Mesendoderm (in vitro differentiated cells): ENCODE measurements at places on chromosomes 3 and 15.

- DNase-seq = no peak
Measured at GRCh38 chr3:125185805-125186204, 26.7 kb downstream of the SLC12A8 start.

DNA sequence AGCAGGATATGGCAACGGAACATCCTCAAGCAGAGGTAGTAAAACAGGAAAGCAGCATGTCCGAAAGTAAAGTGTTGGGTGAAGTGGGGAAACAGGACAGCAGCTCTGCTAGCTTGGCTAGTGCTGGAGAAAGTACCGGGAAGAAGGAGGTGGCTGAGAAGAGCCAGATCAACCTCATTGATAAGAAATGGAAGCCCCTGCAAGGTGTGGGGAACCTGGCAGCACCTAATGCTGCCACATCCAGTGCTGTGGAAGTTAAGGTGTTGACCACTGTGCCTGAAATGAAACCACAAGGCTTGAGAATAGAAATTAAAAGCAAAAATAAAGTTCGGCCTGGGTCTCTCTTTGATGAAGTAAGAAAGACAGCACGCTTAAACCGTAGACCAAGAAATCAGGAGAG is 14.3 kb upstream of the ZBTB47 start:
- DNase-seq = no peak

DNA sequence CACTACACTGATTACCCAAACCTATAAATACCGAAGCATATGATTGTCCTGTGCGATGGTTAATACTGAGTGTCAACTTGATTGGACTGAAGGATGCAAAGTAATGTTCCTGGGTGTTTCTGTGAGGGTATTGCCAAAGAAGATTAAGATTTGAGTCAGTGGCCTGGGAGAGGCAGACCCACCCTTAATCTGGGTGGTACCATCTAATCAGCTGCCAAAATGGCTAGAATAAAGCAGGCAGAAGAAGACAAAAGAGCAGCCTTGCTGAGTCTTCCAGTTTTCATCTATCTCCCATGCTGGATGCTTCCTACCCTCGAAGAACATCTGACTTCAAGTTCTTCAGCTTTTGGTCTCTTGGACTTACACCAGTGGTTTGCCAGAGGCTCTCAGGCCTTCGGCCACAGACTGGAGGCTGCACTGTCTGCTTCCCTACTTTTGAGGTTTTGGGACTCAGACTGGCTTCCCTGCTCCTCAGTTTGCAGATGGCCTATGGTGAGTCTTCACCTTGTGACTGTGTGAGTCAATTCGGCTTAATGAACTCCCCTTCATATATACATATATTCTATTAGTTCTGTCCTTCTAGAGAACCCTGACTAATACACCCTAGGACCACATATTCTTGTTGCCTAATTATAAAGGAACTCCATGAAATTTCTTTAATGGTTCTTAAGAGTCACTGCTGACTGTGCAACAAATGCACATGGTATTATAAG is 31.7 kb downstream of the CSNK1G1 start:
- DNase-seq = no peak

GRCh38 chr3:155292133-155292532 is 1.4 kb downstream of the STRIT1 start:
- no peak for DNase-seq

DNA sequence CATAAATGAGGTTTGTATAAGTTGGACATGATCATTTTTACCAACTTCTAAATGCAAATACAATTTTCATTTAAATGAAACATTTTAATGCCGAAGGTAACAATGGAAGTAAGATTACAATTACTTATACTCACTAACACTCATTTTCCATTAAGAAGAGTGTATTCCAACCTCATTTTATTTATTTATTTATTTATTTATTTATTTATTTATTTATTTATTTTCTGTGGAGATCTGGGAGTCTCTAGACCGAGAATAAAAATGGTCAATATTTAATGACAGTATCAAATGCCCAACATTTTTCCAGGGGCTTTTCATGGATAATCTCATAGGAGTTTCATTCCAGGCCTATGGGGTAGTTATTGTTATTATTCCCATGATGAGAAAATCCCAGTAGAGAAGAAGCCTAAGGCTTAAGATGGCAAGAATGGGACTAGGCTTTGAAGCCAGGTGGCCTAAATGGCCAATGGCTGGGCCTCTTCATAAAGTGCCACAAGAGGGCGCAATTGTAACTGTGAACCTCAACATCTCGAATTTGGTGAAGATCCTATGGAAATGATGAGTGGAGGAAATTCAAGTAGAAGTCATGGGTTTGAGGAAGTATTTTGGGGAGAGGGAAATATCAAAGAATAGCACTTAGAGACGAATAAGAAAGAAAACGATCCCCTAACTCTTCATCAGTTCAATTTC is 21.3 kb downstream of the VGLL3 start:
- peak; percentile 81 for DNase-seq

DNA sequence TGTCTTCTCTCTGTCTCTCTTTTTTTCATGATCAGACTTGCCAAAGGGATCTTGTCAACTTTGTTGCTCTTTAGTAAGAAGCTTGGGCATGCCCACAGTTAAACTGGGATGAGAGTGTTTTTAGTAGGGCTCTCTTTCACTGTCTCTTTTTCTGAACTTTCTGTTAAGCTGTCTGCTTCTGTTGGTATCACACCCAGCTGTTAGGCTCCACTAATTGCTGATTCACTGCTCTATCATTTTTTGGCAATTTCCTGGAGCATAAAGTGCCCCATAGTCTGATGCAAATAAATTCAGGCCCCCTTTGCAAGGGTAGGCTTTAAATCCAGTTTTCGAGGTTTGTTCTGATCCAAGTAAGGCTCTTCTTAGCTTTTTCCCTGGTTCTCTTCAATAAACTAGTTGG is 360.4 kb upstream of the ADAMTS9 start:
- DNase-seq = no peak

DNA sequence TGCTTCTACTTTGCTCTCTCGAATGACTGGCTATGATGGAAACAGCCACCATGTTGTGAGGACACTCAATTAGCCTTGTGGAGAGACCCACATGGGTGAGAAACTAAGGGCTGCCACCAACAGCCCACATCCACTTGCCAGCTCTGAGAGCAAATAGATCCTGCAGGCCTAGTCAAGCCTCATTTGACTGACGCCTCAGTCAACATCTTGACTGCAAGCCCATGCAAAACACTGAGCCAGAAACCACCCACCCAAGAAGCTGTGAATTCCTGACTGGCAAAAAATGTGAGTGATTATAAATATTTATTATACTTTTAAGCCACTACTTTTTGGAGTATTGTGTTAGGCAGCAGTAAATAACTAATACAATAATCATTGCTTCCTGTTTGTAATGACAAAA is 58.4 kb downstream of the NOX5 start:
- DNase-seq = no peak

DNA sequence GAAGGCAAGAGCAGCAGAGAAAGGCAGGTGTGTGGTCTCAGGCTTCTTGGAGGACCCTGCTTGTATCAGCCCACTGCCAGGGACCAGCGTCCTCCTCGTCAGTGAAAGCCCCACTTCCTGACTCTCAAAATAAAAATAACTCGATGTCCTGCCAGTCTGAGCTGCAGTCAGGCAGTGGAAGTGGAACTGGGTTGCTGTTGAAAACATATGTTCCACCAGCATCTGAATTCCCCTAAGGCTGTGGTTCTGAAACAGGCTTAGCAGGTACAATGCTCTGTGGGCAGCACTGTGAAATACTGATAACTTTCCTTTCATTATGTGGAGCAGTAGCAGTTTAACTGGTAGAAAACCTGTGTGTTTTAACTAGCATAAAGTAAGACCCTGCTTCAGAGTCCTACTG is 121.6 kb upstream of the EIF1B start:
- DNase-seq = no peak

- DNase-seq = no peak
Measured at GRCh38 chr15:27327467-27328025, 356.6 kb downstream of the GABRG3 start.

DNA sequence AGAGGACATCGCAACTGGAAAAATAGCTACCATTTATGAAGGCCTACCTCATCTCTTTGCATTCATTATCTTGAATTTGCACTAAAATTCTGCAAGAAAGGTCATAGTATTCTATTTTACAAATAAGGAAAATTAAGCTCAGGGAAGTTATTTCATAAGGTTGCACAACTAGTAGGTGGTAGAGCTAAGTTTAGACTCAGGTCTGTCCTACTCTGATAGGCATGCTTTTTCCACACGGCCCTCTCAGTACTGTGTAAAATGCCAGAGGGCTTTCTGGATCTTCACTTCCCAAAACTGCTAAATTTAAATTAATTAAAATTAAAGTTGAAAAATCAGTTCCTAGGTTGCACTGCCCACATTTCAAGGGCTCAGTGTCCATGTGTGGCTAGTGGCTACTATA is 18.3 kb downstream of the MAP2K1 start:
- DNase-seq = no peak

- no peak for DNase-seq
Measured at GRCh38 chr3:116367761-116368395, 77.4 kb downstream of the LSAMP start.

GRCh38 chr3:45499529-45499928 is 95.0 kb upstream of the LIMD1 start:
- no peak for DNase-seq

GRCh38 chr15:99130765-99131440 is 26.0 kb downstream of the SYNM start:
- DNase-seq = no peak

- DNase-seq = no peak
Measured at GRCh38 chr3:148211725-148212124, 486.0 kb upstream of the AGTR1 start.

- no peak for DNase-seq
Measured at GRCh38 chr3:180875124-180875698, 37.3 kb upstream of the FXR1 start.

- no peak for DNase-seq
Measured at GRCh38 chr3:45135959-45136358, 10.2 kb downstream of the CDCP1 start.

DNA sequence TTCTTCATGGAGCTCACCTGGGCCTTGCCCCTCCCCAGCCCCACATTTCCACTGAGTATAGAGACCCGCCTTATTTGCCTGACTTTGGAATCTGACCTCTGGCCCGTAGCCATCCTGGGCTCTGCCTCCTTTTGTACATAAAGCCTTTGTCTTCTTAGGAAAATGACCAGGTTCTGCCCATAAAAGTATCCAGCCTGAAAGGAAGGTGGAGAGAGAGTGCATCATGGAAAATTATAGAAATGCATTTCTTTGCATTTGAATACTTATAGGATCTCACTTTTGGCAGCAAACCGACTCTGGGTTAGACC is 3.6 kb upstream of the SH2D7 start:
- no peak for DNase-seq

DNA sequence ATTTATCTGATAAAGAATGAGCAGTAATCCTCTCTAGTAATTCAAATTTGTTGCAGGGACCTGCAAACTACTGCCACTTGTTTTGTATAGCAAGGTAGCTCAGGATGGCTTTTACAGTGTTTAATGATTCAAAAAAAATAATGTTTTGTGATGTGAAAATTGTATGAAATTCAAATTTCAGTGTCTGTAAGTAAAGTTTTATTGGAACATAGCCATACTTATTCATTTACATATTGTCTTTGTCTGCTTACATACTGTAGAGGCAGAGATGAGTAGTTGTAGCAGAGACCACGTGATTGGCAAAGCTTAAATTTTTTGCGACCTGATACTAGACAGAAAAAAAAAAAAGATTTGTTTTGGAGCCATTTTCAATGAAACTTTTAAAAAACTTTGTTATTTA is 6.5 kb upstream of the UTS2B start:
- DNase-seq = no peak

DNA sequence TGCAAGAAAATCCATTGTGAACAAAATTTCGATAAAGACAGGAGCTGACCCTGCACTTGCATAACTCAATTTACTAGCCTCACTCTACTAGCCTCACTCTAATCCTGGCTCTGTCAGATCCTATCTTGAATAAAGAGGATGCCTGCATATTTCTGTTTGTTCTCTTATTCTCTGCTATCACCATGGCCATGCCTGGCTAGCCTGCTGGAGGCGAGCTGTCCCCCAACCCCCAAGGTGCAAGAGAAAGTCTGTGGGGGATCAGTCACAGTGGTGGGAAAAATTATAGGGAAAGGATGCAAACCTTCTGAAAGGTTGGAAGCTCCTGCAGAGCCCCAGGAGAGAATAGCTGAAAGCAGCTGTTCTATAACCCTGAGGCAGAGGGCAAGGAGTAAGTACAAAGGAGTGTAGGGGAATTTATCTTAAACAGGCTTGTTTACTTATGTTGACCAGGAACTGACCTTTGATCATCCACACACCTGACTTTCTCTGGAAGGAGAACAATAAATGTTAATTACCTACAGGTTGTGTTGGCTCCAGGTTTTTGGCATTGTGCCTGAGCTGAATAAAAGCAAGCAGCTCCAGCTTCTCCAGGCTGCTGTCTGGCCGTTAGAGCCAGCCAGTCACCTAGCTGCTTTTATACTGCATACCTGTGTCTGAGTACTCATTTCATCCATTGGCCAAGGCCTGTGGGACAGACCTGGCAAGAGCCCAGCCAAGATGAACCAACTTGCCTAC is 137.7 kb upstream of the RASGRP1 start:
- DNase-seq = peak; percentile 37

GRCh38 chr3:143793971-143794370 is 54.3 kb downstream of the SLC9A9 start:
- DNase-seq = no peak

GRCh38 chr15:37931868-37932267 is 2.6 kb upstream of the TMCO5A start:
- DNase-seq = no peak

DNA sequence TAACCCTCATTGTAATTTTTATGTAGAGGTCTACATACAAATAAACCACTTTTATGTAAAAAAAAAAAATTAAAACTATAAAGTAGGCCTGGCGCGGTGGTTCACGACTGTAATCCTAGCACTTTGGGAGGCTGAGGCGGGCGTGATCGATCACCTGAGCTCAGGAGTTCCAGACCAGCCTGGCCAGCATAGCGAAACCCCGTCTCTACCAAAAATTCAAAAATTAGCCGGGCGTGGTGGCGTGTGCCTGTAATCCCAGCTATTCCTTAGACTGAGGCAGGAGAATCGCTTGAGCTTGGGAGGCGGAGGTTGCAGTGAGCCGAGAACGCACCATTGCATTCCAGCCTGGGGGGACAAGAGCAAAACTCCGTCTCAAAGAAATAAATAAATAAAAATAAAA is 766 bp upstream of the SLC12A6 start:
- no peak for DNase-seq

GRCh38 chr15:76334438-76335306 is 1.9 kb upstream of the ISL2 start:
- DNase-seq = no peak

GRCh38 chr15:73607843-73608242 is 25.3 kb downstream of the NPTN start:
- no peak for DNase-seq

GRCh38 chr3:112140584-112140983 is 7.5 kb upstream of the GCSAM start:
- no peak for DNase-seq

DNA sequence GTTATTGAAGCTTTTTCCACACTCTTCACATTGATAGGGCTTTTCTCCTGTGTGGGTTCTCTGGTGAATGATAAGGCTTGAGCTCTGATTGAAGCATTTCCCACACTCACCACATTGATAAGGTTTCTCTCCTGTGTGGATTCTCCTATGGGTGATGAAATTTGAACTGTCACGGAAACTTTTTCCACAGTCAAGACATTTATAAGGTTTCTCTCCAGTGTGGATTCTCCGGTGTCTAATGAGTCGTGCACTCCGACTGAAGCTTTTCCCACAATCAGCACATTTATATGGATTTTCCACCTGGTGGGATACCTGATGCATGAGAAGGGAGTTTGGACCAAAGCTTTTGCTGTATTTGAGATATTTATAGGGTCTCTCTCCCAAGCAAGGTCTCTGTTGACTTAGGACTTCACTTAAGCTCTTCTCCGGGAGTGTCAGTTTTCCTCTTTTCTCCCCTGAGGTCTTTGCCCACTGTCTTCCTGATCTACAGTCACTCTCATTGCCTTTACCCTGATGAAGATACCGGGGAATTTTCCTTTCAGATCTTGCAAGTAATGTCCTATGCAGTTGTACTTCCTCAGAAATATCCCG is 9.4 kb downstream of the ZSCAN29 start:
- no peak for DNase-seq
